NCI-H1436 treated with DMSO at 0.1 percent for 48 hours (cell line): ENCODE measurements at places on chromosomes 3 and 15.

- DNase-seq, result no peak
These were observed 22.5 kb downstream of the CHST14 start for GRCh38 chr15:40493089-40493840.

DNA sequence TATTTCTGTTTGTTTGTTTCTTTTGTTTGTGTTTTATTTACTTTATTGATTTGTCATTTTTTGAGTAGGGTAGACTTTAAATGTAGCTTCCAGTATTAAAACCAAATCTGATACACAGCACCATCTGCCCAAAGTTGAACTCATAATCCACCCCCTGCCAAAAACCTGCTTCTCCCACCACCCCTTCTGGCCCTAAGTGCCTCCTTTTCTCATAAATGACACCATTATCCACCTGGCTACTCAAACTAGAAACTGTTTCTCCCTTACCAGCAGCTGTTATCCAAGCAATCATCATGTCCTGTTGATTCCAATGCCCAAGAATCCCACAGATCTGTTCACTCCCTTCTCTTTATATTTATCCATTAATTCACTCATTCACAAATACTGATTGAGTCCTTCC lies 21.8 kb upstream of the PTX3 start:
- DNase-seq, result no peak

DNA sequence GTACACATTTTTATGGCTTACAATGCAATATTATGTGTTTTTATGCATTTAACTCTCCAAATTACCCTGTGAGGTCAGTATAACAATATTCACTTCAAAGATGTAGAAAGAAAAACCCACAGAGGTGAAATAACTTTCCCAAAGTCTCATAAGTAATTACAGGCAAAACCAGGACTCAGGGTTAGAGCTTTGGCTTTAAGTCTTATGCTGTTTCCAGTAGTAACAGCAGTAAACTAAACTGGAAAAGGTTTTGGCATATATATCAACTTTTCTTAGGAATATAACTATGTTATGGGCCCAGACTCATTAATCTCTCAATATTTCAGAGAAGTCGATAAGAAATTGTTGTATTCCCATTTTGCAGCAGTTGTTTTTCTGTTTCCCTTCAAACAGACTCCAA lies 206.3 kb upstream of the KCNMB2 start:
- no peak for DNase-seq

GRCh38 chr3:64748244-64748904 lies 60.6 kb upstream of the ADAMTS9 start:
- DNase-seq, result no peak

- DNase-seq, result no peak
These were observed 505.6 kb upstream of the THBS1 start for GRCh38 chr15:39075311-39075710.

GRCh38 chr3:71714595-71714994 lies 10.6 kb downstream of the EIF4E3 start:
- DNase-seq, result no peak

DNA sequence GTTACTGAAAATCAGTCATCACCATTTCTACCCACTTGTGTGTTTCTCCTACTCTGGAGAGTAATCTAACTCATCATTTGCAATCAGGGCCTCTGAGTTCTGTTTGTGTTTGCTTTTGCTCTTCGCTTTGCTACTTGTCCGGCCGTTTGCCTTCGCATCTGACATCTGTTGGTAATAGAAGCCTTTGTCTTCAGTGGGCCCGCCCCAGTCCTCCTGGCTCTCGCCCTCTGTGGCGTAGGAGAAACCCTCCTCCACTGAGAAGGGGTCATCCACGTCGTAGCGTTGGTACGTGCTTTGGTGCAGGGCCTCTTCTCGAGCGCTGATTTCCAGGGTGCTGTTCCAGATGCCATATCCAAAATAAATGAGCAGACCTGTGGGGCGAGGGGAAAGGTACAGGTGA lies 48.3 kb downstream of the CLDN11 start:
- DNase-seq, result peak; percentile 49

GRCh38 chr3:9715764-9716437 lies 12.3 kb downstream of the CPNE9 start:
- no peak for DNase-seq

DNA sequence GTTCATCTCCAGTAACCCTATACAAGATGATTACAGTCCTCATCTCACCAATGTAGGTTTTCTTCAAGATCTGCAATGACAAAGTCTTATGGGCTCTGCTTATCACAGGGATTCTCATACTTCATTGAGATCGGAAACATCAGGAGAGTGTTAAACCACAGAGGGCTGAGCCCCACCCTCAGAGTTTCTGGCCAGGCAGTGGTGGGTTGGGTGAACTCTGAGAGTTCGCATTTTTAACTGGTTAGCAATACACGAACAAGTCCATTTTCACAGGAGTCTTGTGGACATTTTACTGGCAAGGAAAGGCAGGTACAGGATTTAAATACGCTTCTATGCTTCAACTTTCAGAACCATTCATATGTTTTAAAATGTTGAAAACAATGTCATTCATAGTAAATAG lies 366.7 kb upstream of the ROBO2 start:
- DNase-seq, result no peak

GRCh38 chr15:61816856-61817255 lies 243.4 kb downstream of the VPS13C start:
- no peak for DNase-seq

DNA sequence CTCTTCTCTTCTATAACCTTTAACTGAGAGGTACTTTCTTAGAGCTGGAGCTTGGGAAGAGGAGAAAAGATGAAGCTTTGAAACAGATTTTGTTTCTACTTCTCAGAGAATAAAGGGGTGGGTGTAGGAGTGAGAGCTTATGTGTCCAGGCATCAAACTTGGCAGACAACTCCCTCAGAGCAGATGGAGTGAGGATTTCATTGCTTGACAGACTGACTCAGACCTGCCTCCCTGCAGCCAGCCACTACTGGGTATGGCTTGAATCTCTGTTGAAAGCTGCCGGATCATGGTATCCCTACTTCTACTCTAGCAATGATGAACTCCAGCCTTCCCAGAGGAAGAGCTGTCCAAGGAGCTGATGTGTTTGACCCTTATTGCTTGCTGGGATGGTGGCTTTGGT lies 36.7 kb downstream of the SYN2 start:
- no peak for DNase-seq

- DNase-seq, result no peak
These were observed 275.2 kb upstream of the TOPAZ1 start for GRCh38 chr3:43966530-43966929.

DNA sequence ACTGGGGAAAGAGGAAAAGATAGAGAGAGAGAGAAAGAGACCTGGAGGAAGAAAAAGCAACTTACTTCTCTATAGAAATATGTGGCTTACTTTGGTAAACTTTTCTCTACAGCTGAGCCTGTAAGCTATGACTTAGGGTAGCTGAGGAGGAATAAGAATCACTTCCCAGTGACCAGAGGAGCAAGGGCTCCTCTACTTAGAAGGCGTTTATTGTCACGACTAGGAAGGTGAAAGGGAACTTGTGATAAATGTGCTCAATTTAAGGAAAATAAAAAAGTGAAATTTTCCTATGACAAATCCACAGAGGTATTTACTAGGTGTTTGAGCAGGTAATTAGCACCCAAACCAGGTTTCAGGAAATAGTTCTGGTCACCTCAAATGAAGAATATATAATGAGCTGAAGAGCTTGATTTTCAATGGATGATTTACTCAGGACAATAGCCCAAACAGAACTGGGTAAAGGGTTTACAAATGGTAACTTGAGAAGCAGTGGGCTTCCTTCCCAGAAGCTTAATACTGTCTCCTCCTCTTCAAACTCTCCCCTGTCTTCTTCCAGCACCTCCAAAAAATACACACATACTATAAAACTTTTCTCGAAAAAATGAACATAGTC lies 46.1 kb downstream of the SOX2 start:
- DNase-seq, result no peak

GRCh38 chr15:44769521-44769920 lies 33.2 kb downstream of the TRIM69 start:
- DNase-seq, result no peak

DNA sequence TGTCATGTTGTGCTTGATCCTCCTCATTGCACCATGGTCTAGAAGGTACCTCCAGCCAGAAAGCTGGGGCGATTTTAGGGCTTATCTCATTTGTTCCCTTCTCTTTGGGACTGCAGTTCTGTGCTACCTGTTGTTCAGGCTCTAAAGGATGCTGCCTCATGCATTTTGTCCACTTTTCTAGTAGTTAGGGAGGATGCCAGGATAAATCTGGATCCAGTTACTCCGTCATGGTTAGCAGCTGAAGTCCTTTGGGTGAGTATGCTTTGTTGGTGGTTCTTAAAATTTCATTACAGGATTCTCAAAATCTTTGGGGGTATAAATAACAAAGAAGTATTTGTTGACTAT lies 8.9 kb downstream of the AKAP13 start:
- DNase-seq, result no peak

GRCh38 chr15:39281094-39281493 lies 299.8 kb upstream of the THBS1 start:
- no peak for DNase-seq

DNA sequence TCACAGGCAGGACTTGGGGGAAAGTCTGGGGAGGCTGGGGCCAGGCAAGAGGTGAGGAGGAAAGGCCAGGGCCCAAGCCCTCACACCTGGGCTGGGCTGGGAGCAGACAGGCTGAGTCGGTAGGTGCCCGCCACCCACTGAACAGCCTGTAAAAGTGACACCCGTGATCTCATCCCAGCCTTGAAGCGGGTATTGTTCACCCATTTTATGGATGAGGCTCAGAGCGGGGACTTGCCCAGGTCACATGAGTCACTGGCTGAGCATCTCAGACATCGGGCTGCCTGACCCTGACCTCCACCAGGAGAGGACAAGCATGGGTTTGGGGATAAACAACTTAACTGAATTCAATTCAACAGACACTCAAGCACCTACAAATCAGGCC lies 52.0 kb upstream of the CTSH start:
- DNase-seq, result no peak

- DNase-seq, result no peak
These were observed 3.3 kb upstream of the ADPGK start for GRCh38 chr15:72786676-72787345.

- DNase-seq, result no peak
These were observed 27.8 kb upstream of the RPL32 start for GRCh38 chr3:12869035-12869621.

DNA sequence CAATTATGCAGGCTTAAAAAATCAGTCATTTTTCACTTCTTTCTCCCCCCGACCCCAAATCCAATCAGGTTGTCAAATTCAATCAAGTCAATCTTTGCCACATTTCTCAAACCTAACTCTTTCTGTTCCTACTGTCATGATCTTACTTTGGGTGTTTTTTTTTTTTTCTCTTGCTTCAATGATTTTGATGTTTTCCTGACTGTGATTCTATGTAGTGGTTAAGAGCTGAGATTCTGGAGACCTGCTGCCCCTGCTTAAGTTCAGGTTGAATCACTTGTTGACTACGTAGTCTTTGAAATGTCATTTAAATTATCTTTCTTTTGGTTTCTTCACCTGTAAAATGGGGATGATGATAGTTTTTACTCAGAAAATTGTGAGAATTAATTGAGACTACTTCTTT lies 117.5 kb downstream of the TPRG1 start:
- no peak for DNase-seq

DNA sequence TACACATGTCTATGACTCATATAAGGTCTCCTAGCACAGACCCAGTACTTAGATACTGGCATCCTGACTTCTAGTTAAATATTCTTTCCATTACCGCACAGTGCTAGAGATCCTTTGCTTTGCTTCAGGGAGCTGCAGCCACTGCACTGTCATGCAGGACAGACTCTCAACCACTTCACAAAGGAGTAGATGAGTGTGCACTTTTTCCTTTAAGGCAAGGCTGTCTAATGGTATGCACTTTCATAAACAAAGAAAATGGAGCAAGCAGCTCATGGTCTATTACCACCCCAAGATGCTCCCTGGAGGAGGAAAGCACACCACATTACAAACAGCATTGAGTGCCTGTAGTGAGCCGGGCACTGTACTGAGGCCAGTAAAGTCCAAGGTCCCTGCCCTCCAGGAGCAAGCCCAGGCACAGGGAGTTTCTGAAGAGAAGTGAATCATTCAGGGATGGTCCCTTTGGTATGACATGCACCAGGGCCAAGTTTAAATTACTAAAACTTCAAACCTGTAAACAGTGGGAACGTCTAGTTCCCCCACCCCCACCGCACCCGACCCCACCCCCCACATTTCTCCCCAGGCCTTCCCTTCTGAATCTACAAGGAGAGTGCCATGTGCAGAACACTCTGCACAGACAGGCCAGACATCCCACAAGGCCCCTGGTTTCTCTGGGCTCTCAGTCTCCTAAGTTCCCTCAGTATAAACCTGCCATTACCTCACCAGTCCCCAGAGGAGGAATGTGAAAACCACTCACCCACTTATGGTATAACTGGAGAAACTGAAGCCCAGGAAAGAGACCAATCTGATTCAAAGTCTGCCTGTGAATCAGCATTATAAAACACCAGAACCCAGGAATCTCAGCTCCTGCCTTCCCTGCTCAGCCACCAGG lies 107.8 kb upstream of the BCL6 start:
- no peak for DNase-seq

DNA sequence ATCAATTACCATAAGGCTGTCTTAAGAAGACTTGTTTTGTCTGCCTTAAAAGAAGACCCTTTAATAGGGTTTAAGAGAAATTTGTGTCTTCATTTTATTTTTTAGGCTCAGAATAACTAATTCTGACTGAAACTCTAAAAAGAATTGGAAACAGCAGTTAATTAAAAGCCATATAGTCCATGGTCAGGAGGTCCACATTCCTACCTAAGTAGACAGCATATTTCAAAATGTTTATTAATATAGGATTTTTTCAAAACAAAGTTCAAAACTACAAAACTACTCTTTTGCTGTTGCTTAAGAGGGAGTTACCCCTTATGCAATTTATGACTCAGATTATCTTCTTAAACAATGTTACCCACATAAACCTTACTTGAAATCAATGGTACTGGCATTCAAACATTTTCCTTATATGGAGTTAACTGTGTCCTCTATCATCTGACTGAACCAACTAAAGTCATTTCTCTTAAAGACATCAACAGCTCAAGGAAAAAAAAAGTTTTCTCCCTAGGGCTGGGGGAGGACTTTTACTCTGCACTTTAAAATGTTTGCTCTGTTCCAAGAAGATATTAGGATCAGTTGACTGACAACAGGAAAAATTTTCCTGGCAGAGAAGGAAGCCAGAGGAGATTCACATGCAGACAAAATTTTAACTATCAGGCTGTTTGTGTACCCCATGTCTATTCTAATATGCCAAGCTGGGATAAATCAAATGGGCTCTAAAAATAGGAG lies 56.8 kb upstream of the NANOGP8 start:
- DNase-seq, result no peak
